ENCODE measurements at places on chromosomes 5 and 9.

DNA sequence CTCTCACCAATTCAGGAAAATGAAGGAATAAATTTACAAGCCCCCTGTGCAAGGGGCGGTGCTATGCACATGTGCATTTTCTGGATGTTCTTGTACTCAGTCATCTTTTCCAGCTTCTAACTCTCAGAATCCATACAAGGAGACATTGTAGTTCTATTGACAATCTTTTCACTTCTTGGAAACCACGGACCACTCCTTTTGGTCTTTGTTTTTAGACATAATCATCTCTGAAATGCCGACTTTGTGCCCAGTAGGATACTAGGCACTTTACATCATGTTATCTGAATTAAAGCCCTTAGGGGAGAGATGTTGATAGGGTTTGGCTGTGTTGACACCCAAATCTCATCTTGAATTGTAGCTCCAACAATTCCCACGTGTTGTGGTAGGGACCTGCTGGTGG, 322.6 kb upstream of the WWC1 start:
- no peak for DNase-seq

GRCh38 chr9:136059321-136059791, 35.7 kb downstream of the NACC2 start:
- no peak for DNase-seq

- peak; percentile 70 for DNase-seq
Observed at GRCh38 chr5:50440651-50441492, at the start of gene EMB. TSS of gene EMB (minus strand) at chr5:50441288. CDS start at chr5:50441151, 137 bp downstream.

- DNase-seq = no peak
Observed at GRCh38 chr9:98146101-98146991, 27.3 kb upstream of the TRIM14 start.

DNA sequence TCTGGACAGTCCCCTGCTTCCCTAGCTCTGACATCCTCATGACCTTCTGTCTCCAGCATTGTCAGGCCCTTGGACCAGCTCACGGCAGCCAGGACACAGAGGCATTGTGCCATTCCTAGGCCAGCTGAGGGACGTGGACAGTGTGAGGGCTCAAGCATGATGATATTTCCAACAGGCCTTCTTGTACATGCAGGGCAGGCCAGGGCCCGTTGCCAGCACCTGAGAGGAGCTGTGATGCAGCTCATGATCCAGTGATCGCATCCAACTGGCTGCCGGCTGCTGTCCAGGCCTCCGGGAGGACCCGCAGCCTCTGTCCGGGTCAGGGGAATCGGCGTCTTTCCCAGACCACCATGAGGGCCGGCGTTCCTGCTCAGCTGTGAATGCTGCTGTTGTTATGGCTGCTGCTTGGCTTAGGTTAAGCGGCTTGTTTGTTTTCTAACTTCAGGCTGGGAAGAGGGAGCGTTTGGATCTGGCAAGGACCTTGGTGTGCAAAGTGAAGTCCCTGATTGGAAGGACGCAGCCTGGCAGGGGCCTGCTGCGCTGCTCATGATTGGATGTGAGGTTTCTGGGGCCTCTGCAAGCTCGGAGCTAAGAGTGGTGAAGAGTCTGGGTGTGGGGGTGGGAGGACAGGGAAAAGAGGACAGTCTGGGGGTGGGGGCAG, 53.8 kb downstream of the PDZD2 start:
- DNase-seq = no peak

DNA sequence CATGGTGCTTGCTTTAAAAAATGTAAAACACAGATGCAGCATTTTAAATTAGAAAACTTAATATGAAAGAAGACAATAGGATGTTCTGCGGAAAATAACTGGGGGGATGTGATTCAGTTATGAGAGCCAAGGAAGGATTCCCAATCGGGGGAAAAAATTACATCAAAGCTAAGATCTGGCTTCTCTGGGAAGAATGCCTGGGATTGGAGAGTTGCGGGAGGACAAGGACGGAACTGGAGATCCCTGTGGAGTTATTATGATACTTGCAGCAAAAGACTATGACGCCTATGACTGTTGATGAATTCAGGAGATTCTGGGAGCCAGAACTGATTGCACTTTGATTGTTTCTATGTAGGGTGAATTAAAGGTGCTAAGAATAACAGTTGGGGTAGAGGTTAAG, 24.6 kb downstream of the MTX3 start:
- no peak for DNase-seq

- no peak for DNase-seq
Observed at GRCh38 chr9:91177661-91178280, 183.9 kb downstream of the AUH start.

DNA sequence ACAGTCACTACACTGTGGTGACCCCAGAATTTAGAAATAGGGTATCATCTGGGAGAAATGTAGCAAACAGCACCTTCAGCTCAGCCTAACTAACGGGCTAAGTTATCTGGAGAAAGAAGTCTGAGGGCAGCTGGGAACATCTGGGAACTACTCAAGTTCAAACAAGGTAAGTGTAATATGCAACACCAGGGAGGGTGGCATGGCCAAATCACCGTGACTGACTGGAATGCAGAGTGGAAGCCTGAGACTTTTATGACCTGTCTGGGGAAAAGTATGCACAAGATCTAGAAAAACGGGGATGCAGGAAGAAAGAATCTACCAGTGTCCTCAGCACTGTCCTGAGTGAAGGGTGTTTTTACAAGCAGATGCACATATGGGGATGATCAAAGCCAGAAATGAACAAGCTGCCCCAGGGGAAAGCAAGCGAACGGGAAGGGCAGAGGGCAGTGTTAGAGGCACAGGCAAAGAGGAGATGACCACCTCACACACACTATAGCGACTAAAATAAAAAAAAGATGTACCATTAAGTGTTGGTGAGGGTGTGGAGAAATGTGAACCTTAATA, 59.9 kb downstream of the SERINC5 start:
- DNase-seq = no peak

DNA sequence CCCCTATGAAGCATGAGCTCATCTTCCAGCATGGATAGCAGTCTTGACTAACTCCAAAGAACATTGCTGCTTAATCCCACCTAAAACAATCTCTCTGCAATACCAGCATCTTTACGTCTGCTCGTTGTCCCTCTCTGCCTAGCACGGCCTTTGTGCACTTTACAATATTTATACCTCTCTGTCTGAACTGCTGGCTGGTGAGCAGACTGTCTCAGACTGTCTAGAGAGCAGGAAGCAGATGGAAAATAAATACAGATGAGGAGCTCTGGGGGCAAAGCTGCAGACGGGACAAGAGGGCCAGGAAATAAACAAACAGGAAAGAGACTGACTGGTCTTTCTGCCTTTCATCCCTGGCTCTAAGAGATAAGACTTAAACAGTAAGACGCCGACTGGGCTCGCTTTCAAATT, 224.8 kb downstream of the ENC1 start:
- DNase-seq = no peak

- DNase-seq = no peak
Observed at GRCh38 chr5:151107084-151107483, 26.2 kb upstream of the TNIP1 start.

All from T-helper 9 cell (primary cell).